ENCODE measurements at places on chromosomes 1 and 21.

- no peak for DNase-seq
Observed at GRCh38 chr1:7136166-7136953, 351.1 kb downstream of the CAMTA1 start.

DNA sequence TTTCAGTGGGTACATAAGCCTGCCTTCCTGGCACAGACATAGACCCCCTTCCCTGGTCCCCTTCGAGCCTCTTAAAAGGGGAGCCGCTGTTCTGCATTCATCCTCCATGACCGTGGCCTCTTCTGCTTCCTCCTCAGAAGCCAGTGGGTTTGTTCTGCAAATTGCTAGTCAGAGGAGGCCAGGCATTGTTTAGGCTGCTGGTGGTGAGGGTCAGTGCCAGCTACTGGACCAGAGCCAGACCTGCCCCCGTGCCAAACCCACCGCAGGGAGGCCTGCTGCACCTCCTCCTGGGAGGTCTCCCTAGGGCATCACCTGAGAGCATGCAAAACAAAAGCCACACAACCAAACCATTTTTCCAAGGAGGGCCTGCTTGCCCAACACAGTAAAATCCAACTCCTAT, 178.4 kb downstream of the MIS18A start:
- no peak for DNase-seq

GRCh38 chr1:237901299-237901934, 10.7 kb upstream of the ZP4 start:
- DNase-seq: no peak

DNA sequence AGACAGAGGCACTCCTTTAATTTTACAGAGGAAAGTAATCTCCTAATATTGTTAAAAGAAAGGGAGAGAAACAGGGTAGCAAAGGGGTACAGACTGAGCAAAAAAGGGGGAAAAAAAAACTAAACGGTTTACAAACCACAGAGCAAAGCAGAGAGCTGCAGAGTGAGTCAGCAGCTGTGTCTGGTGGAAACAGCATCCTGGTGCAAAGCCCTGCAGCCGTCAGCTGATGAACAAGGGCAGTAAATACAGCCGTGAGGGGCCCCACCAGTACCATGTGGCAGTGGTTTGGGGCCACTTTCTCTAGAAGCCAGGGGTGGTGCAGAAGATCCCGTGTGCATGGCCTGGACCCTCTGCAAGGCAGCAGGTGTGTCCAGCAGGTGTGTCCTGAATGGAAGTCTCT, 111.3 kb downstream of the ERG start:
- peak; percentile 5 for DNase-seq

- no peak for DNase-seq
Observed at GRCh38 chr1:214146523-214146922, 134.4 kb upstream of the SMYD2 start.

DNA sequence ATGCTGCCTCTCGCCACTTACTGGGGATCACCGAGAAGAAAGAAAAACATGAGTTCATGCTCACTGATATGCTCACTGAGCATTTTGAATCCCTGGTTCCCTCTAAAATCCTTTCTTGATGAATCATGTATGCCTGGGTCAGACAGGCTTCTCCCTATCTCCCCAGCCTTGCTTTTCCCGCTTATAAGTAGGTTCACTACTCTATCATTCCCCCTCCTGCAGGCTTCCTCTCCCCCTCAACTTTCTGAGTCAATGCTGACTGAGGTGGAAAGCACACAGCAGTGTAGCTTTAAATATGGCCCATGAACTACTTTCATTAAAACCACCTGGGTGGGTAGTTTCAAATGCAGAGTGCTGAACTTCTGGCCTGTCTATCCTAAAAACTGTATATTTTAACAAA, 41.7 kb downstream of the FMO4 start:
- no peak for DNase-seq

GRCh38 chr21:33843216-33843615, 72.4 kb downstream of the ATP5PO start:
- no peak for DNase-seq
